HEK293T (cell line): ENCODE measurements at places on chromosomes 7 and 10.

DNA sequence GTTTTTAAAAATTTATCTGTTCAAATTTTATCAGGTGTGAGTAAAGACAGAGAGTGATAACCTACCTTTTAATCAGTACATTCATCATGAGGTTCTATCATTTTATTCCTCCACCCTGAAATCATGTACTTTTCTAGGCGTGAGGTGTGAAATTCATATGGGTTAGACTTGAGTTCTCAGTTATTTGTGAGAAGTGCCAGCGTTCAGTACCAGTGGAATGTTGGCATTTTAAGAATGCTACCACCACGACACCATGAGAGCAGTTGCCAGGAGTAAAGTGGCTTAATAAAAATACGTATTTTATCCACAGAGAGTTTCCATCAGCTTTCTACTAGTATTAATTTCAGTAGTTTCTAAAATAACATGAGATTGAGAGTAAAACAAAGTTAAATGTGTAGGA lies 104.1 kb upstream of the FERD3L start:
- DNase-seq, result no peak

DNA sequence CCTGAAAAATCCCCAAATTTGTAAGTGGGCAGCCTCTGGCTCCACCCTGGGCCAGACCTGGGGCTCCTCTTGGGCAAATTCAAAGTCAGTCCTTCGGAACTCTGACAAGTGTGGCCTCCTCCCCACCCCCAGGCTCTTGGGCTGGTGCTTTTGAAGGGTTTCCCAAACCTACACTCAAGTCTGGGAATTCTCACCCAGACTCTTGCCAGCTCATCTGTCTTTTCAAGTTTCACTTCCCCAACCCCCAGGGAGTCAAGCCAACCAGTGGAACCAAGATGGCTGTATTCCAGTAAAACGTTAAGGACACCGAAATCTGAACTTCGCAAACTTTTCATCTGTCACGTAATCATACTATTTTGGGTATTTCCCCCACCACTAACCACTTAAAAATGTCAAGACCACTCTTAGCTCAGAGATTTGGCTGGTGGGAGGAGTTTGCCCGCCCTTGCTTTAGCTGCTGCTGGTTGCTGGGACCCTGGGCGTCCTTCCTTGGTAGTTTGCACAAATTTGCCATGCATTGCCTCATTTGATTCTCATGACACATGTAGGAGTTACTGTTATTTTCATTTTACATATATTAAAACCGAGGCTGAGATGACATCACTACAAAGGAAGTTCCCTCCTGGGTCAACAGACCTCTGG lies 1.7 kb upstream of the MYO1G start:
- no peak for DNase-seq

- no peak for DNase-seq
Measured at GRCh38 chr7:122467661-122468449, 163.3 kb upstream of the FEZF1 start.

- no peak for DNase-seq
Measured at GRCh38 chr10:92897916-92898315, 49.6 kb downstream of the EXOC6 start.

DNA sequence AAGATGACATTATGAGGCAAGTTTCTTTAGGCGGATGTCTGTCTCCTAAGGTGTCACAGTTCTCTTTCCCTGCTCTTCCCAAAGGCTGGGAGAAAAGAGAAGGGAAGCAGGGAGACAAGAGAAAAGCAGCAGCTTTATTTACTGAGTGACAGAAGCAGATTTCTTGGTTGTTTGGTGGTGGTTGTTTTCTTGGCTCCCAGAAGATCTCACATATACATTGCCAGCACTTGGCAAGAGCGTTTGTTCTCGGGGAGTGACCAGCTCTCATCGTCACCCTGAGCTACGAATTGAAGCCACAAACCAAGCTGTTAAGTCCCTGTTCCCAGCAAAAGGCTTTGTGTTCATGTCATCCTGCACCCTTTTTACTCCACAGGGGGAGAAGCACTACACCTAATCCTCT lies 11.4 kb downstream of the CDHR3 start:
- DNase-seq, result no peak

GRCh38 chr10:97764519-97764931 lies 7.3 kb downstream of the SFRP5 start:
- DNase-seq, result no peak

DNA sequence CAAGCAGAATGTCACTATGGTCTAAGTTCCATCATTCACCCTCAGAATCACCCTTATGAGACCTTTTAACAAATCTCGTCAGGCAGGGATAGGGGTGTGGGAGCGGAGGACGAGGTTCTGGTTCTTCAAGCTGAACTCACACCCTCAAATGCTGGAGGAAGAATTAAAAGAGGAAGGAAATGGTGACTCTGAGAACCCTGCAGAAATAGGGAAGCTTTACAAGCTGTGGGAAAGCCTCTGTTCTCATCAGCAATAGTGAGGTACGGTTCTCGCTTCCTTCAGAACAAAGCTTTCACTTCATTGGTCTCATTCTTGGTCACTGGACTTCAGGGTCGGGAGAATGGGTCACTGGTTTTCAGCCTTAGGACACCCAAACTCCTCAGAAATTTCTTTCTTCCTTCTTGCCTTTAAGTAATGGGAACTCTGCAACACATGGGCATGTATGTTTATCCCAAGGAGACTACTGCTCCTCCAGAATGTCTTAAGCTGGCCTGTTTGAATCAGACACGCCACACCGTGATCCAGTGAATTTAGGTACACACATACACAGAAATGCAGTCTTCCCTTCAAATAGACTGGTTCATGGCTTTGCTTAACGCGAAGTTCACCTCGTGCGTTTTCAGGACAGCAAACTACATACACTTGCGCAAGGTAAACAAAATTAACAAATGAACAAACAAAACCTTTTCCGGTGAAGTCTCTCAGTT lies 226.0 kb downstream of the SFMBT2 start:
- no peak for DNase-seq

GRCh38 chr7:100874300-100874576 lies 665 bp upstream of the SRRT start:
- no peak for DNase-seq

DNA sequence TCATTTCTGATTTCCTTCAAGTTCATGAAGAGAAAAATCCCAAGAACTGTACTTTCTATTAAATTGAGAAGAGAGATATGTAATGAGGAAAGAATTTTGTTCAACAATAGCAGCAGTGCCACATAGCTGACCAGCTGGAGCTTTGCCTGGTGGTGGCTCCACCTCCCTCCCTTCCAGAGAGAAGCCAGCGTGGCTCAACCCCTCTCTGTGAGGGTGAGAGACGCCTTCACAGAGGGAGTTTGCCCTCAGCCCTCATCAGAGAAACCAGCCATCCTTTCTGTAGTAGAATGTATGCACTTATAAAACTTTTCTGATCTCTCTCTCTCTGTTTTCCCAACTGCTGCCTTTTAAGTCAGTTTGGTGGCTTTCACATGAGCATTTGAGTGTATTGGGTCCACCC lies 20.5 kb upstream of the COL1A2 start:
- DNase-seq, result peak; percentile 10

GRCh38 chr7:49023345-49024328 lies 99.3 kb downstream of the CDC14C start:
- DNase-seq, result no peak

- no peak for DNase-seq
Measured at GRCh38 chr7:21844742-21845141, 101.0 kb downstream of the CDCA7L start.

- no peak for DNase-seq
Measured at GRCh38 chr7:27184337-27185012, 557 bp downstream of the HOXA11 start.
